ENCODE measurements at places on chromosomes 7 and 10.

DNA sequence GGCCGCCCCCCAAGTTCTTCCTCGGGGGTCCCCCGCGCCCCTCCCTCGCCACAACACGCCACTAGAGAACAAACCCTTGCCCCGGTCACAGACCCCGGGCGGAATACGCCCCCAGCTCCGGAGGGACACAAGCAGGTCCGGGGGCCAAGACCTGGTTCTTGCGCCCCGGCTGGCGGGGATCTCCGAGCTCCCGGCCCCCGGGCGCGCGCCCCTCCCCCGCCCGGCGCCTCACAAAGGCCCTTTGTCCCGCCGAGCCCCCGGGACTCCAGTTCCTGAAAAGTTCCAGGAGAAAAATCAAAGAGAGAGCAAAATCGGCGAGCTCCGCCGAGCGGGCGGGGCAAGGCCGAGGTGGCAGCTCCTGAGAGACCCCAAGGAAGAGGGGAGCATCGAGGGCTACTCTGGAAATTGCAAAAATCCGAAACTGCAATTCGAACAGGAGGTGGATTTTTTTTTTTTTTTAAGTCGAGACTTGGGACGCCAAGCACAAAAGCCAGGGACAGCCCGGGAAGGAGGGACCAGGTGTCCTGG is 4.0 kb downstream of the TNRC18 start:
- peak; percentile 34 for DNase-seq

DNA sequence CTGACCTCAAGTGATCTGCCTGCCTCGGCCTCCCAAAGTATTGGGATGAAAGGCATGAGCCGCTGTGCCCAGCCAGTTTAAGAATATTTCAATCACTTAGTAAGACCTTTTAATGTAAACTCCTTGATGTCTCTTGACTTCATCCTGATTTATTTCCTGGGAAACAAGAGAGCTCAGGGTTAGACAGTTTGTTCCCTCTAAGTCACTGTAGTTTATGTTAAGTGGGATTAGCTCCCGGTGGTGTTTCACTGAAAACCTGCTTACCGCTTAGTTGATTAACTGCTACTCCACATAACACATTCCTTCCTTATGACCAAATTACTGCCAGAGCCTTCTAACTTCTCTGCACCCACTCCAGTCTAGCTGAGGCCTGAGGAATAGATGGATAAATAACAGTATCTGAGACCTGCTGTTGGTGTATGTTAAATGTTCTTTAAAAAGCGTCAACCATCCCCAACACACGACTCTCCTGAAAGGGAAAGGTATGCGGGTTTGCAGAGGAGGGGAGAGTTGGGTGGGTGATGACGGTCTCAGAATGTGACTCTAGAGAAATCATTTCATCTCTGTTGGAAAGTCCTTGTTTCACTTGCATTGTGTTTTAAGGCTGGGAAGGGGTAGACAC is 48.7 kb downstream of the CREB3L2 start:
- DNase-seq = peak; percentile 98

GRCh38 chr7:98826387-98826786 is 43.4 kb downstream of the TMEM130 start:
- DNase-seq = no peak

DNA sequence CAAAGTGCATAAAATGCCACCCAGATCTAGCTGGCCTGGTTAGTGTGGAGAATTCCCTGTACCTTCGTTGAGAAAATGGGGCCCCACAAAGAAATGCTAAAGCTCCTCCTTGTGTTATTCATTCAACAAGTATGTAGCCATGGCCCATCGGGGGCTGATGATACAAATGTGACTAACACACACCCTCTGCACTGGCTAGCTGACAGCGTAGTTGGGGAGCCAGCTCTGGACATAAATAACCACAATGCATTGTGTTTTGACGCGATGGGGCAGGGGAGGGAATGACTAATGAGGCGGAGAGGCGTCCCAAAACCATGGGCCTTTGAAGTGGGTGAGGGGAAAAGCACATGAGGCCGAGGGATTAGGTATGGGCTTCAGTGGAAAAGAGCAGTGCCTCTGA is 28.2 kb upstream of the ASL start:
- DNase-seq = peak; percentile 90

DNA sequence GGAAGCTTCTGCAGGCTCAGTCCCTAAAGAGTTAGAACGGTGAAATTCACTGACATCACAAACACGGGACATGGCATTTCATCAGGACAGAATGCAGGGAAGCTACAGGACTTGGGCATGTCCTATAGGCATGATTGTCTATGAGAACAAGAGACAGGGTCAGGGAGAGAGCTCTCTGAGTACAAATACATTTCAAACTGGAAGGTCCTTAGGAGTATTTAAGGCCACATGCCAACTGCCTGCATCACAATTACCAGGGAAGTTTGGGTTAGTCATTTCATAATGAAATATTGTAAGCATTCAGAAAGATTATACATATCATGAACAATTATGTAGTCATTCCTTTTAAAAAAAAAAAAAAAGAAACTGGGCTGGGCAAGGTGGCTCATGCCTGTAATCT is 71.3 kb downstream of the CREB3L2 start:
- peak; percentile 54 for DNase-seq

DNA sequence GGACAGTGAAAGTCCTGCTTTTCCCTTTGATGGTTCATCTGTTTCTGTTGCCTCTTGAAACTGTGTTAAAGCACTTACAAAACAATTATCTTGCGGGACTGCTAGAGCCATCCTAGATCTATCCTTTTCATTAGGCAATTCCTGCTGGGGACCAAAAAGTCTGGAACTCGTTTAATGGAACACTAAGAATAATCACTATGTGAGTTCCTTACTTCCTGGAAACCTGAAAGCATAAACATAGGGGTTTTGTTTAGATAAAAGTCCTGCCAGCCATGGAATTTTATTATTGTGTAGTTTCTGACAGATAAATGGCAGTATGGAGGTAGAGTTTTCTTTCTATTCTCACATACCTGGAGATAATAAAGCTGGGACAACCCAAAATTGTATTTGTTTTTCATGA is 1133.3 kb downstream of the SORCS3 start:
- no peak for DNase-seq

DNA sequence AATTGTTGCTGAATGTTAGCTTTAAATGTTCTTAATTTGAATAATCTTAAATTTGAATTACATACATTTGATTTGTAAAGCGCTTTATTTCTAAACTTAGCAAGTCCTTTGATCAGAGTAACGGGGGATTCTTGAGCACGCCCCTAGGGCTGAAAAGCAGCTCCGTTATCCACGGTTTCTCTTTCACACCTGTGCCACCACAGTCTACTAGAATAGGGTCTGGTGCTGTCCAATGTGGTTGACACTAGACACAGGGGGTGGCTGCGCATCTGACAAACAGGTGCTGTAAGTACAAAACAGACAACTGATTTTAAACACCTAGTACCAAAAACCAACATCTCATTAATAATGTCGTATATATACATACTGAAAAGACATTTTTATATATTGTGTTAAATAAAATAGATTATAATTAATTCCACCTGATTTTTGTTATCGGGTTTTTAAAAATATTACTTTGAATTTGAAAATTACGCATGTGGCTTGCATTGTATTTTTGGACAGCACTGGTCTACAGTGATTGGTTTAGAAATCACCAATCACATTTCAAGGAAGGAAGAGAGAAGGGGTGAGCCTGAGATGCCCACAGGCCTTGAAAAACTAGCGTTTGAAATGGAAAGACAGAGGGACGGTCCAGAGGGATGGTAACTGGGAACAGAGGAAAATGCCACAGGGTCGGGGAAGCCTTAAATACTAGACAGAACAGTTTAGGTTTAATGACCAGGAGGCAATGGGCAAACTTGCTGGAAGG is 7.3 kb downstream of the SEPHS1 start:
- no peak for DNase-seq

DNA sequence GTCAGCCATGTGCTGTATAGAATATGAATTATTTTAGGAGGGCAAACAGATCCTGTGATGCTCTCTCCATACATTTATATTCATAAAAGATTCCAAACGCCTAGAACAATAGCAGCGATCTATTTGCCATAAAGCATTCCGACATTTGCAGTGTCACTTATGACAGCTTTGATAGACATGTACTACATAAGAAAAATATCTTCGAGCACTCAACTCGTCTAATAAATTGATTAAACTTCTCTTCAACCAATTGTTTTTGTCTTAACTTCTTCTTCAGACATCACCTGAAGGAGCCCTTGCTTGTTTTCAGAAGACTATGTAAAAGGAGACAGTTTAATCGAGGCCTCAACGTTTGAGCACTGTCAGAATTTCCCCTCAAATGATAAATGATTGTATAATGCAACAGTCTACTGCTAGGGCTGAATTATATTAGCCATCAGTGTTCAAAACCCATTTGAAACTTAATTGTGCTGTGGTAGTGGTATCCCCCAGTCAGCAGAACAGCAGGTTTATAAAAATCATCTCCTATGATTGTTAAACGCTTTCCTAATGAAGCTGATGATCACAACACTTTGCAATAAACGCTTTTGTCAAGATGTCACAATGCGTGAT is 158.0 kb upstream of the MGMT start:
- DNase-seq = no peak

- DNase-seq = peak; percentile 57
Observed at GRCh38 chr7:142554560-142555532, 194.4 kb upstream of the PRSS1 start.

- no peak for DNase-seq
Observed at GRCh38 chr7:123220396-123220795, 20.6 kb upstream of the SLC13A1 start.

DNA sequence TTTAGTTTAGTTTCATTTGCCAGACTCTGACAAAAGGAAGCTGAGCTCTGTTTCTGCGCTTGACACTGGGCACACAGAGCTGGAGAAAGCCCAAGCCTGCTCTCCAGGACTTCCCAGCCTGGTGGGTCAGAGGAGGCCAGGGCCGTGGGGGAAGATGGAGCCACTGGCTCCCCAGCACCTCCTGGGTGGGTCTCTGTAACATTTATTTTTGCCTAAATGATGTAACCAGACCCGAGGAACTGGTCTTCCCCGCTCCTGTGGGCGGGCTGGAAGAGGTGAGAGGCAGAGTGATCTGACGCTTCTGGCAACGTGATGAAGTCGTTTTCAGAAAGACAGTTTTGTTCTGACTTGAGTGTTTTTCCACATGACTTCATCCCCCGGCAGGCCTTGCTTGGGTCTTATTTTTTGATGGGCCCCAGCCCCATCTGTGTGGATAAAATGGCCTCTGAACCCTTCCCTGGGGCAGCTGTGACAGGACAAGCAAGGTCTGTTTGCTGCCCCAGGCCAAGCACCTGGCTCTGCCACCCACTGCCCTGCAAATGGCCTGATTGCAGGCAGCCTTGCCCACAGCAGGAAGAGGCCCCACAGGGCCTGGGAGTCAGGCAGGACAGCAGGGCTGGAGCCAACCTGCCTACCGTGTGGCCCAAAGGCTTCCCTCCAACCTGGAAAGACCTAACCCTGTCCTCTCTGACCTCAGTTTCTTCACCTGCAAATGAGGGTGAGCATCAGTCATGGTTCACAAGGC is 304.9 kb upstream of the ZMIZ1 start:
- no peak for DNase-seq

- peak; percentile 67 for DNase-seq
Observed at GRCh38 chr10:60662917-60663614, 115.2 kb upstream of the CDK1 start.

DNA sequence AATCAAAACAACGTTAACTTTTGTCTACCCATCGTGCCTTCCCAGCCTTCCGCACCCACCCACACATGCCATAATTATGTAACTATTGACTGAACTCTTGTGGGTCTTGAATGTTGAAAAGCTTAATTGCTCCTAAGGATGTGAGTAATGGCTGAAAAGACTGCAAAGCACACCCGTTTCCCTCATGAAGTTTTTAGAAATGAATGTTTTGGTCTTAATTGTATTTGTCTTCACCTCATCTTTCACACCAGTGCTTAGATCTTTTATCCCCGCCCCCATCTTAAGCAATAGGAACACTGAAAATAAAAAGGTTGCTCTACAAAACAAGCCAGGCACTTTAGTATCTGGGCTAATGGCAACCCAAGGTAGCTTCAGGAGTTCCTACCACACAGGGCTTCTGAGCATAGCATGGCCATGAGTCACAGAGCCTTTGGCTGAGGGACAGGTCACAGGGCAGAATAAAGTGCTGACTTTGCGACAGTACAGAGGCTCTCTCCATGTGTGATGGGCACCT is 690.5 kb downstream of the PARD3 start:
- DNase-seq = no peak

DNA sequence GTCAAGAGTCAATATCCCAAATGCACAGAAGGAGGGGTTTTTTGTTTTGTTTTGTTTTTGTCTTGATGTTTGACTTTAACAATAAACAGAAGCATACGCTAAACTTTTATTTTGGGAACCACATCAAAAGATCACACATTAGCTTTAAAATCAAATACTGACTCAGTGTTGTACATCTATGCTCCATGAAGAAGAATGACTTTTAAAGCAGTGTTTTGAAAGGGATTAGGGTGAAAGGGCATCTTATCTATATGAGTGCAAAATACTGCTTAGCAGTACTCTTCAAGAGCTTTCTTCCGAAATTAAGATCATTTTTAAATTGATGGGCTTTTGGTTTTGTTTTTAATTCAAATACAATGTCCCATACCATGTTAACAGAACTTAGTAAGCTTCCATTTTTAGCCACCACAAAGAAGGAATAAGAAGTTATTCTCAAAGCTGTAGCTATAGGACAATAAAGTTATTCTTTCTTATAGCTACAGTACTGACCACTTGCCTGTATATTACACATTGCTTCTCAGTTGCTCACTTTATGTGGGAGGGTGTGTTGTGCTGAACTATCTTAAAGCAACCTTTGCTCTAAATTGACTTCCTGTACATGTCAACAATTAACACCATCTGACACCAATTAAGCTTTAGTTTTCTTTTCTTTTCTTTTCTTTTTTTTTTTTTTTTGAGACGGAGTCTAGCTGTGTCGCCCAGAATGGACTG is 144.3 kb upstream of the KAT6B start:
- DNase-seq = no peak

DNA sequence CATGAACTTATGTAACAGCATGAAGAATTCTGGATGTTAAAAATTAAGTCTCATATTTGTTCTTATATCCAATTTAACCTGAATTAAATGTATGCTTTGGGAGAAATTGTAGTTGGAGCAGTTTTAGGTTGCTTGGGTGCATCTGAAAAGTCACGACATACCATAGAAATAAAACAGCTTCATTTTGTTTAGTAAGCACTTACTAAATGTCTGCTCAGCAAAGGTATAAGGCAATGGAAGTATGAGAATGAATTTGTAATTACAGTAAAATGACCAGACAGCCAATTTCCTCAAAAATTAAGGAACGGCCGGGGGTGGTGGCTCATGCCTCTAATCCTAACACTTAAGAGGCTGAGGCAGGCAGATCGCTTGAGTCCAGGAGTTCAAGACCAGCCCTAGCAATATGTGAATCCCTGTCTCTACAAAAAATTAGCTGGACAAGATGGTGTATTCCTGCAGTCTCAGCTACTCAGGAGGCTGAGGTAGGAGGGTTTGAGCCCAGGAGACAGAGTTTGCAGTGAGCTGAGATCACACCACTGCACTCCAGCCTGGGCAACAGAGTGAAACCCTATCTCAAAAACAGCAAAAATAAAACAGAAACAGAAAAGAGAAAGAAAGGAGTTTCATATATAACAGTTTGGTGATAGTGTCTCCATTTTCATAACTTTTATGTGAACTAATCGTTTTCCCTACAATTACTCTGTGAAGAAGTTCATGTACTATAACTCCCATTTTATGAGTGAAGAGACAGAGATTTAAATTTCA is 47.2 kb upstream of the KLF6 start:
- no peak for DNase-seq
